ENCODE measurements at places on chromosomes 1 and 21.

DNA sequence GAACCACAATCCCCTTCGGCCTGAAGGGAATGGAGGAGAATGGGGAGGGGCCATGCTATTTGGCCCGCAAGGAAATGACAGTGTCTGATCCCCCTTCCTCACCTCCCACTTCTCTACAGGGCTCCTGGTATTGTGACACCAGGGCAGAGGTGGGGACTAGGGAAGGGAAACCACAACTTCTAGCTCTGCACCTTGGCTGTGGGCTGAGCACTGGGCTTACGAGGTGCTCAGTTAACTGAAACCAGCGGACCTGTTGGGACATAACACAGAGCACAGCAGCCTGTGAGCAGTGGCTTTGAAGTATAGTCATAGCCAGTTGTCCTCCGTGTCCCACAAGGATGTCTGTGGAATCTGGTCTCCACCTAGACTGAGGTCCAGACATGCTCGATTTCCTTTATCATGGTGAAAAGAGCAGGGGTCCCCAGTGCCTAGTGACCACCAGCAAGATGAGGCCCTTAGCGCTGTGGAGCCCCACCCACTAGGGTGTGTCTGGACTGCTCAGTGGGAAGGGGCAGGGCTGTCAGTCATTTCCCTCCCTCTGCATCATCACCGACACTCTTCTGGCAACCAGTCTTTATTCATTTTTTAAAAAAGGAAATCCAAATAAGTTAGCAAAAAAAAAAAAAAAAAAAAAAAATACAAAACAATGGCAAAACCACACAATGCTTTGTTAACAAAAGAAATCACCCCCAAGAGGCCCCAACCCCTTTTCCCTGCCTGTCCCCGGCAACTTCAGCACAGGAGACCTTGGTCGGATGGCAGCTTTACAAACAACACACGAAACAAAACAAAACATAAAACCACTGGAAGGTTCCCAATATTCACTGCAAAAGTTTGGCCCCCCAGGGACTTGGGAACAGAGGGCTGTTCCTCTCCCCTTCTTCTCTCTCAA, 3.0 kb downstream of the MYOG start:
- DNase-seq, result no peak

DNA sequence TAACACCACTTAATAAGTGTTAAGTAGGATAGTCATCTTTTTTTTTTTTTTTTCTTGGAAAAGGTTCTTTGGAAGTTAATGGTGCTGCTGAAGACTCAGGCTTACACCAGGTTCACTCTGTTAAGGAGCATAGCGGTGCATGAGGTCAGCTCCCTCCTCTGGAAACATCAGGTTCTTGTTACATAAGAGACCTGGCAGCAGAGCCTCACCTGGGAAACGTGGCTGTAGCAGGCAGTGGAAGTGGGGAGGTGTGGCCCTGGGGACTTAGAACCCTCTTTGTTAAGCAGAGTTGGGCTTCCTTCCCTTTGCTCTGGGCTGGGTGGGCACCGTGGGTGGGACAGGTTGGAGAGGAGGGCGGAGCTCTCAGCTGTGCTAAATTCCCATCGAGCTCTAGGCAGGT, 104.1 kb downstream of the CNIH3 start:
- no peak for DNase-seq

- no peak for DNase-seq
Measured at GRCh38 chr1:83857103-83857502, 141.8 kb downstream of the TTLL7 start.

- no peak for DNase-seq
Measured at GRCh38 chr1:160978510-160978927, 23.9 kb upstream of the ITLN2 start.

DNA sequence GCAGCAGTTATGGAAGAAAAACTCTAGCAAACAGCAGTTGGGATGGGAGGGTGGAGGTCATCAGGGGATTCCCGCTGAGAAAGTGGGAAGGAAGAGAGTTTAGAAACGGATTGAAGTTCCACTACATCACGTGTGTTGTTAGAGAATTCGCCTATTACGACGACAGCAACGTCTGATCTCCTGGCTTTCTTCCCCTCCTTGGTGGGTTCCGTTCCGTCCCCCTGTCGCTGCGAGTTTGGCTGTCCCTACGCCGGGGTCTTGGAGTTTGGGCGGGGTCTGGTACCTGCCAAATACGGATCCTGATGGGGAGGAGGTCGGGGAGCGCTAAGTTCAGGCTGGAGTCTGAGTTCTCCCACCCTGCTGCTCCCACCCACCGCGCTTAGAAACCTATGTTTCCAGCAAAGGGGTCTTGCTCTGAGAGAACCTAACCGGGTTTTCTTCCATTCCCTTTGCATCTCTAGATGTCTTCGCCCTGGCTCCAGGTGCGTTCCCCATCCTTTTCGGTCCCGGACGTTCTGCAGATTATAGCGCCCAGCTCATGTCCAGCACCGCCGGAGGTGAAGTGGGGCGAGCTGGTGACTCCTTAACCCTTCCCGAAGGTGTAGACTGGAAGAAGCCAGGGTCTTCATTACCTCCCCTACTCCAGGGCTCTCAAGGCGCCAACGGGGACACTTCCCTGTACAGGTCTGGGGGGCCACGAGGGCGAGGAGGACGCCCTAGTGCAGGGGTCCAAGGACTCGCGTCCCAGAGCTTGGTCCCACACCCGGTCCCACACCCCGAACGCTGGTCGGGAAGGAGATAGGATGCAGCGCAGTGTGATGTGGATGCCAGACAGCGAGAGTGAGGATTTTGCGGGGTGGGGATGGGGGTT, 641 bp upstream of the KCNK2 start:
- DNase-seq, result no peak

DNA sequence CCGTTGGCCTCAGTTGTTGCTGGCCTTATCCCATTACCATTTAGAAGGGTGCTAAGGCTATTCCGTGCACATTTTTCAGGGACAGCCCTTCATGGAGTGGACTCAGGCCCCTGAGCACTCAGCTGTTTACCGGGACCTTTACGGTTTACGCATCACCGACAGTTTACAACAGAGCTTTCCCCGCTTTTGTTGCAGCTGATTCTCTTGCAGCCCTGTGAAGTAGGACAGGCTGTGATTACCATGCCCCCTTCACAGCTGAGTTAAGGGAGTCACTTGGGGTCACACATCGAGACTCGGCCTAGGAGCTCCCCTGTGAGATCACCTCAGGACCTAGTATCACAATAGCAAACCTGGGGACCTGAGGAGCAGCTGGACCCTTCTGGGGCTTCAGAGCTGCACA, 41.9 kb downstream of the PTPRF start:
- DNase-seq, result no peak

GRCh38 chr1:26434161-26434752, 2.1 kb downstream of the DHDDS start:
- DNase-seq, result no peak

- no peak for DNase-seq
Measured at GRCh38 chr21:43940329-43941050, 71.6 kb upstream of the TRAPPC10 start.

- DNase-seq, result no peak
Measured at GRCh38 chr1:173749137-173749536, 34.4 kb downstream of the KLHL20 start.

DNA sequence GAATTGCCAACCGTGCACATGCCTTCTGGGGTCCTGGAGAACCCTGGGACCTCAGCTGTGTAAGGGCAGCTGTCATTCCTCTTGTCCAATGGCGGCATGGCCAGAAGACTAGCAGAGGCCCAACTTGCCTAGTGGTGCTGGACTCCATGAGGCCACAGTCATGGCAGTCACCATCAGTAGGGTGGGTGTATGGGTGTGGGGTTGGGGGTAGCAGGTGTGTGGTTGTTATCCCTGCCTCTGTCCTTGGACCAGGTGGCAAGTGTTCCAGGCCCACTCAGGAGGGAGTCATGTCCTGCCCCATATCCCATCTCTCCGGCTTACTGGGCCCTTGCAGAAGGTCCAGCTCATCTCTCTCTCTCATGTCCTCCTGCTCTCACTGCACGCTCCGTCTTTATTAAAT, 1596.2 kb downstream of the MRPL39 start:
- no peak for DNase-seq

DNA sequence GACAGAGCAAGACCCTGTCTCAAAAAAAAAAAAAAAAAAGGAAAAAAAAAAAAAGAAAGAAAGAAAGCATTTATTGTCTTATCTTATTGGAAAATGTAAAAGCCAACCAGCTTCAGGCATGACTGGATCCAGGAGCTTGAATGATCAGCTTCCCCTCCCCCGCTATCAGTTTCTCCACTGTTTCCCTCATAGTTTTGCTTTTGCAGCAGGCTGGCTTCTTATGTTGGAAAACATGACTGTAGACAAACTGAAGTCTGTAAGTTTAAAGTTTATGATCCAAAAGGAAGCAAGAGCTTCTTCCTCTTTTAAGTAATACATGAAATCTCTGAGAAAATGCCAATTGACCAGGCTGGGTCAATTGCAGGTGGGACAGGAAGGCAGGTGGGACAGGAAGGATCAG, 52.2 kb downstream of the FHAD1 start:
- no peak for DNase-seq

DNA sequence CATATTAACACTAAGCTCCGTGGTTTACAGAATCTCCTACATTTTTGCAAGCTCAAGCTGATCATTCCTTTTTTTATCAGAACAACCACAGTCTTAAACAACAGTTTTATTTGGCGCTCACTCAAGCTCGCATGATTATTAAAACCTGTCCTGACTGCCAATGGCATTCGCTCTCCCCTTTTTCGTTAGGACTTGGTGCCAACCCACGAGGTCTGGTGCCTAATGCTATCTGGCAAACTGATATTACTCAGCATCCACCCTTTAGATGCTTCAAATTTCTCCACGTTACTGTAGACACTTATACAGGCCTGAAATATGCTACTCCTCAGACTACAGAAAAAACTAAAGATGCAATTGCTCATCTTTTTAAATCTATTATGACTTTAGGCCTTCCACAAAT, 23.0 kb upstream of the ITLN1 start:
- no peak for DNase-seq

GRCh38 chr1:181347495-181348390, 135.6 kb upstream of the CACNA1E start:
- no peak for DNase-seq

GRCh38 chr1:224874775-224875174, 54.7 kb upstream of the DNAH14 start:
- DNase-seq, result no peak

DNA sequence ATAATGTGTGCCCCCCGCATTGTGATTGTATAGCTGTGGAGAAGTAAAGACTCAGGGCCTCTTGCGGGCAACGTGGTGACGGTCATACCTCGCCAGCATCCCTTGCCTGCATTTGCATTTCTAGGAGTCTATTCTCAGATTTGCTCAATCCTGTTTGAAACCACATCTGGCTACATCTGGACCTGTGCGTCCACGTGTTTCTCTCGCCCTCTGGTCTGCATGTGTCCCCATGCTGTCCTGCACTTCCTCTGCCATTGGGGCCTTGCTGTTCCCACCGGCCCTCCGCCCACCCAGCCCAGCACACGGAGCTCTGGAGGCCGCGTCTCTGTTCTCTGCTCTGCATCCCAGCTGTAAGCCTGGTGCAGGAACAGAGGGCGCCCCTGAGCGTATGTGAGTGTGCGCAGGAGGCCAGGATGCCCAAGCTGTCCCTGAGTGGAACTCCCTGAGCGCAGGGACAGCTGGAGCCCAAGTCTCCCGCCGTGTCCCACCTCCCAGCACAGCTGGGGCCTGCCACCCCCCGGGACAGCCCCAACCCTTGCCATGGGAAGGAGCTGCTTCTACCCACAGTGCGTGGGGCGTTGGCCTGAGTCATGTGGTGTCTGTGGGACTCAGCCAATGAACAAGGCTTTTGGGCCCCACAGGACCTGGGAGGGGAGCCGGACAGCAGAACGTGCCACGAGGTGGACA, 1.6 kb downstream of the KRTAP10-2 start:
- no peak for DNase-seq

- no peak for DNase-seq
Measured at GRCh38 chr1:179105393-179105792, 23.5 kb downstream of the TOR3A start.

DNA sequence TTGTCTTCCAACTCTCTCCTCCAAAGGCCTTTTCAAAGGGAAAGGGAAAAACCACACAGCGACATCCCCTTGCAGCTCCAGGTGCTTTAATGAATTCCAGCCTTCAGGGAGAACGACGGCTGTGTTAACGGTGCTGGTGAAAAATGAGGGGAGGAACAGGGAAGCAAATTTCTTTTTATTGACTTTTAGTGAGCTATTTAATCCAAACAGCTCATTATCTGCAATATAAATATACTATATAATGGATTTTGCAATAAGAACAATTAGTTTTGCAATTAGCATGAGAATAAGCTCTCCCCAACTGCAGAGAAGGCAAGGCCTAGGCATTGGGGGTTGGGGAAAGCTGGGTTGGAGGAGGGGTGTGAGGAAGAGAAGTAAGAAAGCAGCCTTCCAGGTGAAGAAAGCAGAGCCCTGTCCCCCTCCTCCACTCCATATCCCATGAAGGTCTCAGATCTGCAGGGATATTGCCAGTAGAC, 159.0 kb upstream of the ZC3H12A start:
- no peak for DNase-seq

GRCh38 chr1:236534151-236534651, 10.4 kb downstream of the LGALS8 start:
- DNase-seq, result peak; percentile 8

GRCh38 chr1:30318413-30318812, 405.0 kb downstream of the MATN1 start:
- no peak for DNase-seq

- DNase-seq, result no peak
Measured at GRCh38 chr1:25863486-25864262, 4.4 kb upstream of the AUNIP start.

DNA sequence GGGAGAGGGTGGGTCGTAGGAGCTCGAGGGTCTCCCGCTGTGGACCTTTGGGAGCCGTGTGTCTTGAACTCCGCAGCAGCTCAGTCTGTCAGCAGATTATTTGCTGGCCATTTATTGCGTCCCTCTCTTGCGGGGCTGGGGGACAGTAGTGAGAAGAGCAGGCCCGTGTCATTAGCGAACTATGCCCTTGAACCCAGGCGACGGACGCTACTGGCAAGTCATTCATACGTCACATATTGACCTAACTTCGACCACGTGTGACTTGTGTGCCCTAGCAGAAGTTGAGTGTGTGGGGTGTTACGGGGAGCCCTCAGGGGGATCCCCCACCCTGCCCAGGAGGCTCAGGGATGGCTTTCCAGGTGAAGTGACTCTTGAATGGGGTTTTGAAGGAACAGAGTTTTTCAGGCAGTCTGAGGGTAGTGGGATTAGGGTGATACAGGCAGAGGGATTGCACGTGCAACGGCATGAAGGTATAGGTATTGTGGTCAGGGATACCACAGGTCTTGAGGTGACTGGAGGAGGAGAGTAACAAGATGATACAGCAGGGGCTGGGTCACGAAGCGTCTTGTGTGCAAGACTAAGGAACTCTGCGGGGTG, 13.0 kb downstream of the RCC1 start:
- no peak for DNase-seq

GRCh38 chr1:20358761-20359263, 68.1 kb downstream of the VWA5B1 start:
- DNase-seq, result no peak

DNA sequence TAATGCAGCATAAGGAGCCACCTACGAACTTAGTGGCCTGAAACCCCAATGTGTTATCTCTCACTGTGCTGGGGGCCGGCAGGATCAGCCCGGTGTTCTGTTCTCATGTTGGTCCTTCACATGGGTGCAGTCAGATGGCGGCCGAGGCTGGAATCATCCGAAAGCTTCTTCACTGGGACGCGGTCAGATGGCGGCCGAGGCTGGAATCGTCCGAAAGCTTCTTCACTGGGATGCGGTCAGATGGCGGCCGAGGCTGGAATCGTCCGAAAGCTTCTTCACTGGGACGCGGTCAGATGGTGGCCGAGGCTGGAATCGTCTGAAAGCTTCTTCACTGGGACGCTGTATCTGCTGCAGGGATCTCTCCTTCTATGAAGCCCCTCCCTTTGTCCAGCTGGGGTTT, 12.6 kb upstream of the PCBP3 start:
- no peak for DNase-seq

All from stimulated activated CD4-positive, alpha-beta T cell treated with anti-CD3 and anti-CD28 coated beads, Interleukin-1b, Interleukin-23, amount 100 ng/mL, for 1 hour (primary cell).